ENCODE measurements at places on chromosomes 6 and 20.

DNA sequence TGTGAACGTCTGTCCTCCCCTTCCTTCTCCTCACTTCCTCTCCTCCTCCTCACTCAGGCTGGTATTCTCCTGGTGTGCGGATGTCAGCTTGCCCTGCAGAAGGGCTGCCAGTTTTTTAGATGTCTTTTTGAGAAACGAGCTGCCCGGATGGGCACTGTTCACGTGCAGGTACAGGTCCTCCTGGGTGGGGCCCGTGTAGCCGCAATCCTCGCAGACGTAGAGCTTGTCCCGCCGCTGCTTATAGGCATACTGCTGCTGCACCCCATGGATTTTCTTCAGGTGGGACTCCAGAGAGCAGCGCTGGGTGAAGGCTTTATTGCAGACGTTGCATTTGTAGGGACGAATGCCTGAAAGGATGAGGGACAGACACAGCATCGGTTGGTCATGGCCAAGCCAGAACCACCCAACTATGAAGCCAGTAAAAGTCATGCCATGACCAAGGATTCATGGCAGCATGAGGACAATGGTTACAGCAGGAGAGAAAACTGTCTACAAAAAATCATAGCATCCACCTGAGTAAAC is 33.0 kb downstream of the OVOL2 start:
- DNase-seq = no peak

DNA sequence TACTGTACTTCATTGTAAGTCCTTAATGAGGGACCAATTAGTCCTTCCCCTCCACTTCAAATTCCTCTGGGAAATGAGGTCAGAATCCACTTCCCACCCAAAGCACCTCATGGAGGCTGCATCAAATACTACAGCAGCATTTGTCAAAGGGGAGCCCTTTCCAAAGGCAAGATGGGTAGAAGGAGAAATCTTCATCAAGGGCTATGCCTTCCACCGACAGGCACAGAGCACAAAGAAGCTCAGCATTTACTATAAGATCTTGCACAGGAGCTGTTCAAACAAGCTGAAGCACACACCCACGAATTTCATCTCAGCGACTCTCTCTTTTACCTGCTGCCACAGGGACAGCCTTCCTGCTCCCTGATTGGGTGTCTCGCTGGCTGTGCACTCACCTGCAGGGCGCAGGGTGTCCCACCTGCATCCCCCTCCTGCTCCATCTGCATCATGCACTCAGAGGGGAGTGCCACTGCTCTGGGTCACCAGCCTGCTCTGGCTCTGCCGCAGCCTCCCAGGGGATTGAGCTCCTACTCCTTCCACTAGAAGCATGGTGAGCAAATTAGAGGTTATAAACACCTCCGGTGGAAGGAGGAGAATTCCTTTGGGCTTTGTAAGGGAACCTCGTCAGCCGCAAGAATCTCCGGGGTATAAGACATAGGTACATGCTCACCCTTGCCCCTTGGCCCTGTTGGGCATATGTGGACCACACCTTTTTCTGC is 164.5 kb downstream of the ATXN1 start:
- DNase-seq = no peak

DNA sequence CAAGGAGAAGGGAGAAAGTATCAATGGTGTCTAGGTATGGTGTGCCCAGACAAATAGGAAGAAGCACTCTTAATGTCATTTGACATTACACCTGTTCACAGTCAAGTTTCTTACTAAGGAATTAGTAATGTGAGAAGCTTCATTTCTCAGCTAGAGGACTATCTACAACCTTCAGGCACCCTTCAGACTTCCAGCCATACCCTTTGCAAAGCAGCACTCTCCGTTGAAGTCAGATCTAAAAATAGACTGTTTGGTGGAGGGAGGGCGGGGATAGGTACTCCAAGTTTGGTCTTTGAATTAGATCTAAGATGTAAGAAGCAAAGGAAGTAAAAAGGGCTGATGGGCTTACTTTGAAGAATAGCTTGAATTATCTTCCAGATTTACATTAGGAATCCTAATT is 311.1 kb downstream of the SLC35F1 start:
- no peak for DNase-seq

DNA sequence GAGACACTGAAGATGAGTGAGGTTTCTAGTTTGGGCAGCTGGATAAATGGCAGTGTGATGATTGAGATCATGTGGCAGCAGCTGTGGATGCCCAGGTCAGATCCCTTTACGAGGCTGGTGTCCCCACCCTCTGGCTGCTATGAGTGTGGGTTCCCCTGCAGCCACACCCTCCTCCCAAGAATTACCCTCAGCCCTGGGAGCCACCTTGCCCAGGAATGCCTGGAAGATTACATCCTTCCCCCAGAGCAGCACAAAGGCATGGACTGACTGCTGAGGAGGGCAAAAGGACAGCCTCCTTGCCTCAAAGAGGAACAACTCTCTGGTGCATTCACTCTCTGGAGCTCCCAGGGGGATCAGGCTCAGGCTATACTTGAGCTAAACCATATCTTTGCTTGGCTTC is 15.0 kb upstream of the PKHD1 start:
- DNase-seq = no peak

DNA sequence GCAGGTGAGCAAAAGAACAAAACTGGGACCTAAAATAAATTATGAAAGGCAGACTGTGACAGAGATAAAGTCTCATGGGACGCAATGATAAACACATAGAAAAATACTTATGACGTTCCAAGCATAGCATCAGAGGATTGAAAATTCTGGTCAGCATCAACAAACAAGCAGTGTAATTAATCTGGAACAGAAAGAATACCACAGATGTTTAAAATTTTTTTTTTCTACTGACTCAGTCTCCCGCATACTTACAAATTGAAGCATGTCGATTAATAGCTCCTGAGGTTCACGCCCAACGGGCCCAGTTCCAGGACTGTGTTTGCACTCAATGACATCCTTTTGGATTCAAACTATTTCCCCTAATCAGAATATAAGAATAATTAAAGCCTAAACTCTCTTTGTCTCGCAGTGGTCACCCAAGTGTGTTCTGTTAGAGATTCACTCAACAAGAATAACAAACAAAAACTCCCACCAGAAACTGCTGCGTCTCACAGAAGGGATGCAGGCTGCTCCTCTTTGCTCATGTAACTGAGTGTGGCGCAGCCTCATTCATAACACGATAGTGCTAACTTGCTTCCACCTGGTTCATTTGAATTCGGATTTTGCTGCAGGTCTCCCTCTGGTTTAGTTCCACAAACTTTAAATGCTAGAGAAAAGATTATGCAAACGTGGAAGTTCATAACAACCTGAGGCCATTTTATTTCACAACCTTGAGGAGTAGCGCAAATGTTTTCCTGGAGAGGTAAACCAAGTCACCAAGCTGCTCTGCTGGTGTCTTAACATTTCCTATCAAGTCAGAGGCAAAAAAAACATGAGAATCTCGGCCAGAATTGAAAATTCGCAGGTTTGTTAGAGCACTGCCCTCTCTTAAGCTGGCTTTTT is 69.0 kb upstream of the CITED2 start:
- peak; percentile 47 for DNase-seq

- DNase-seq = no peak
These were observed 24.2 kb downstream of the NEDD9 start for GRCh38 chr6:11208267-11208666.

DNA sequence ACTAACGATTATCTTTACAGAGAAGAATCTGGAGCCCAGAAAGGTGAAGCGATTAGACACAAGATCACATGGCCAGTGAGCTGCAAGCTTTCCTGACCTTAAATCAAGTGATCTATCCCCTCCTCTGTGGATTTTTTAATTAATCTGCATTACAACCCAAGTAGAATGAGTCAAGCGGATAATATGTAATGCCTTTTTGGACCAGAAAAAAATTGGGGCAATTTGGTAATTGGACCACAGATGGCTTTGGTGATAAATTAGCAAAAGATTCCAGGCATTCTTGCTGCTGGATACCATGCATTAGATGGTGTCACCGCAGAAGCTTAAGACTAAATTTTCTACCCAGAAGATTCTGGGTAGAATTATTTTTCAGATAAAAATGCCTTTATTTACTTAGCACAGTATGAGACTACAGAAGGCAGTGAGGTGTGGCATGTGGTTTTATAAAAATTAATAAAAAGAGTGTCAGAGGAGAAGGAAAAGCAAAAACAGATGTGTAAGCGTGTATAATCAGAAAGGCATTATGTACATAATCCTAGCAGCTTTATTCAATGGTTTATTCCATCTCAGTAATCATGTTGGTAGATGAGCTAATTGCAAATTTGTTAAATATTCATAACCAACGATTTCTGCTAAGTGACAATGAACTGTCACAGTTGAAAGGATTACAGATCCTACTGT is 53.9 kb upstream of the PCSK2 start:
- DNase-seq = no peak

DNA sequence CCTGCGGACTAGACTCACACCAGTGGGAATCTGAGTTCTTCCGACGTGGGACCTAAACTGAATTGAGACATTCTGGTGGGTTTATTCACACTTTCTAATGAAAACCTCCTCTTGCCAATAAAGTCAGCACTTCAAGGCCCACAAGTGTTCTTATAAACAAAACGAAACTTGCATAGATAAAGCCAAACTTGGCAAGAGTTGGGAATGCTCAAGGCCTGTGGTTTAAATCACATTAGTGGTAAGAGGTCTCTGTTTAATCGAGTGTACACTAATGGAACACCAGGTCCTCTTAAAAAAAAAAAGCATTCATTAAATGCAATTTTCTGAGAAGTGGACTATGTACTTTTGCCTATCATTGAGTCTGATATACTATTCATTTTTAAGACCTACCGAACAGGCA is 143.3 kb downstream of the SMOC2 start:
- no peak for DNase-seq

GRCh38 chr6:118548136-118548535 is at the start of gene PLN:
Gene PLN, plus strand, starts transcription at chr6:118548296. Its CDS starts 10,626 bp downstream, at chr6:118558922.
- no peak for DNase-seq

DNA sequence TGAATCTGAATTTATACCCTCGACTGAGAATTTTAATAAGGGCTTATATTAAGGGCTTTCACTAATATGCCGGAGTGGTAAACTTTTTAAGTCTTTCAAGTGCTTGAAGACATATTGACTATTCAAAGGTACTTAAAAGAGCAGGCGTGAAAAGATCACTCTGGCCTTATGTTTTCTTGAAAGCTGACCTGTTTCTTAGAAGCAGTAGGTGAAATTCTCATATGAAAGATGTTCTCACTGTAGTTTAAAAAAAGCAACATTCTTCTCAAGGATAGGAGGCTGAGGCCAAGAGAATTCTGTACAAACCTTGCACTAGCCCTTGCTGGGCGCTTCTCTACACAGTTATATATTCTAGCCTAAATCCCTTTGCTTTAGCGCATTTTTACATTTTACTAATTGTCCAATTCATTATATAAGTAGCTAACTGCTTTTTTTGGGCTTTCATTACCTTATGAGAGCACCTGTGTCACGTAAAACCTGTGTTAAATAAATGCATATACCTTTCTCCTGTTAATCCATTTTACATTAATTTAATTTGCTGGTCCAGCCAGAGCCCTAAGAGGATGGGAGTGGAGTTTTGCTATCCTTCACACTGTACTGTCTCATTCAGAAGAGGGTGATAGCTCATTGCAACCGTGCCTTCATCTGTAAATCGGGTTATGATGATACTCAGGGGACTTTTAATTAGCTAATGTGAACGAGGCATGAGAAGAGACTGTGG is 59.6 kb upstream of the HFE start:
- DNase-seq = no peak

GRCh38 chr6:143549221-143549948 is 37.9 kb upstream of the FUCA2 start:
- DNase-seq = no peak

DNA sequence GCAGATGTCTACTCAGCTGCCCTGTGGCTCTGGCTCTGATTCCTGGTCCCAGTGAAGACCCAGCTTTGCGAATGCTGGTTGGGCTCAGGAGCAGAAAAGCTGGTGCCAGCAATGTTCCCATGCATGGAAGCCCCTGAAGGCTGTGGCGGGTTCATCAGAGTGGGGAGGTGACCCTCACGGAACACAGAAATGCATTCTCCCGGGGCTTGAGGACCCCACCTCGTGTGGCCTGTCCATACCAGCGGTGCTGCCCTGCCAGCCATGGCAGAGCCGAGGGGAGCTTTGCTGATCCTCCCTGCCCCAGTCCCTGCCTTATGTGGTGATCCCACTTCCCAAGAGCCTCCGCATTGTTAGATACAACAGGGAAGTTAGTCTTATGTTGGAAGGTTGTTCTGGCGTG is 157.7 kb upstream of the THBS2 start:
- DNase-seq = no peak
